ENCODE measurements at places on chromosomes 3 and 15.

- no peak for DNase-seq
These were observed 292.6 kb downstream of the LRRC3B start for GRCh38 chr3:26915208-26915607.

GRCh38 chr3:101381809-101382208 is 61.4 kb upstream of the IMPG2 start:
- DNase-seq, result peak; percentile 25

GRCh38 chr15:98077186-98077585 is 116.7 kb downstream of the ARRDC4 start:
- no peak for DNase-seq

- no peak for DNase-seq
These were observed 11.1 kb upstream of the PSTPIP1 start for GRCh38 chr15:76983590-76984375.

- DNase-seq, result no peak
These were observed 160.9 kb upstream of the MME start for GRCh38 chr3:154919226-154919625.

DNA sequence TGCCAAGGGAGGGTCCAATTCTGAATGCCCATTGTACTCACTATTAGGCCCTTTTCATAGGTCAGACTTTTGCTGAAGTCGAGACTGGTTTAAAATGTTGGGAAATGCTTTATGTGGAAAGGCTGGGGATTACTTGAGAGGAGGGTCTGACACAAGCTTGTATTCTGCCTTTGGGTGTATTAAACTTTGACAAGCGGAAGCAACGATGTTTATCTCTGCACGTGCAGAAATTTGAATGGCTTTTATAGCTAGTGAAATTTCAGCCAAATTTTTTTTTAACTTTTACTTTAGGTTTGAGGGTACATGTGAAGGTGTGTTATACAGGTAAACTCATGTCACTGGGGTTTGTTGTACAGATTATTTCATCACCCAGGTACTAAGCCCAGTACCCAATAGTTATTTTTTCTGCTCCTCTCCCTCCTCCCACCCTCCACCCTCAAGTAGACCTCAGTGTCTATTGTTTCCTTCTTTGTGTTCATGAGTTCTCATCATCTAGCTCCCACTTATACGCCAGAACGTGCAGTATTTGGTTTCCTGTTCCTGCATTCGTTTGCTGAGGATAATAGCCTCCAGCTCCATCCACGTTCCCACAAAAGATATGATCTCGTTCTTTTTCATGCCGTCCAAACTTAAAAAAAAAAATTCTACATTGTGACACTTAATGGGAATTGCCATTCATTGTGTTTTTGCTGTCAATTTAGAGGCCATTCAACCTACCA is 223.0 kb upstream of the BHLHE40 start:
- DNase-seq, result no peak

GRCh38 chr15:57322602-57323250 is 53.6 kb upstream of the CGNL1 start:
- no peak for DNase-seq

- DNase-seq, result peak; percentile 15
These were observed 169.7 kb upstream of the TMCO5A start for GRCh38 chr15:37764733-37765191.

DNA sequence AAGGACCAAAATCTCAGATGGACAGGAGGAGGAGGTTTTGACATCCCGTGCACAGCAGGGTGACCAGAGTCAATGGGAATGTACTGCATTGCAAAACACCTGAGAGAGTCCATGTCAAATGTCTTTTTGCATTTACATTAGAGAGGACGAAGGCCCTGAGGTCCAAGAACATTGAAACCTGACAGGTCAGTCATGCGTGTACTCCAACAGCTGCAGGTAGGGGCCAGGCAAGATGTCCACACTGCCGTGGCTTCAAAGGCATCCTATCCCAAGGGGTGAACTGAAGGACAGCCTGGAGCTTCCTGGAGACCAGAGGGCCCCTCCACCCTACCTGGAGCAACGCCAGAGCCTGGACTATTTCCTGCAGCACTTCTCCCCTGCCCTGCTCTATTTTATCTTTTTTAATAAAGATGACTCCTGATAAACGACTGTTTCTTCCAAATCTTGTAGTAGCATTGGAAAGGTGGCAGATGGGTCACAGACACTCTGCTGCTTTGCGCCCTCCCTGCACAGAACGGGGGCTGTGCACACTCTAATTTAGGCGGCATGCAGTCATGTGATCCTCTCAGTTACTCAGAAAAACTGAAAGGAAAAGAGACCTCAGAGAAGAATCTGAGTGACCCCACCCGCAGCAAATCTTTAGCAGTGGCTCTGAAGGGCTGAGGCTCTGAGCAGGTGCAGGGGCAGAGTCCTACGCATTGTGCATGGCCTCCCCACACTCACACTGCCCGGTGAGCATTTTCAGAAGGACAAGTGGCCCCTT is 68.2 kb downstream of the HMCES start:
- no peak for DNase-seq

- no peak for DNase-seq
These were observed 60.6 kb upstream of the ARNT2 start for GRCh38 chr15:80343554-80343992.

DNA sequence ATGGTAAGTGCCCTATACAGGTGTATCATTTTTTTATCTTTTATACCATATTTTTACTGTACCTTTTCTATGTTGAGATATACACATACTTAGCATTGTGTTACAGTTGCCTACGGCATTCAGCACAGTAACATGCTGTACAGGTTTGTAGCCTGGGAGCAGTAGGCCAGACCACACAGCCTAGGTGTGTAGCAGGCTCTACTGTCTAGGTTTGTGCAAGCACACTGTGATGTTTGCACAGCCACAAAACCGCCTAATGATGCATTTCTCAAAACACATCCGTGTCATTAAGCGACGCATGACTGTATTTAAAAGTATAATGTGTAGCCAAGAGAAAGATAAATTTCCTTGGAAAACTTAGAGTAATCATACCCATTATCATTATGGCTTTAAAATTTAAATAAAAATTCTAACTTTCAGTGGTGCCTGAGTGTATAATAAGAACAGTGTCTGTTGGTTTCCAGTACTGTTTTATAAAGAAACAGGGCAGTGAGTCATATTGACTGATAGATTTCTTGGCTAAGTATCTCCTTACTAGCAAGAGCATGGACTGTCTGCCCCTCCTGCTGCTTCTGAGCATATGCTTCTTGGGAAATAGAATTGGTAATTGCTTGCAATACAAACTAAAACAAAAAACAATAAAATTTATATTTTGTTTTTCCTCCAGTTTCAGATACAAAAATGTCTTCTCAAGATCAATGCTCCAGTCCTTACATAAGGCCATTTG is 18.3 kb downstream of the CALML4 start:
- no peak for DNase-seq

DNA sequence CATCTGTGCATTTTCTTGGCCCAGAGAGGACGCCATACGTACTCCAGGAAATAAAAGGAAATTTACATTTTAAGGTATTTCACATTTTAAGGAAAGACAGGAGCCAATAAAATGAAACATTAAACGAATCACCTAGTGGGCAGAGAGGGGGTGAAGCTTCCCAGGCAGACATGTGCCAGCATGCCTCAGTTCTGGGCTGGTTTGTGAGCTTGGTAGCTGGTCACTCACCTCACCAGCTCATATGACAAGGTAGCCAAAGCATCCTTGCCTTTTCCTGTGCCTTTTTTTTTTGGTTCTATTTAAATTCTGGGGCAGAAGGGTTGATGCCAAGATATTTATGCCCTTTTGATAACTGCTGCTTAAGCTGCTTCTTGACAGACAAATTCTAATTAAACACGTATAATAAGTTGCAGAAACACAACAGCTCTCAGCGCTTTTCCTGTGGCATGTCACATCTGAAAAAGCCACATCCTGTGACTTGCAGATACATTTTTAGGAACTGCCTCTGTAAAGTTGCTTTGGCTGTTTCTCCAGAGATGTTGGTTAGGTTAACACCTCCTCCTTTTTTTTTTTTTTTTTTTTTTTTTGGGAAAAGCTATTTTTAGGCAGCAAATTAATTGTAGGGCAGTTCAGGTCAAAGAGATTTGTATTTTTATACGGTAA is 218.6 kb downstream of the PDCD6IP start:
- no peak for DNase-seq

DNA sequence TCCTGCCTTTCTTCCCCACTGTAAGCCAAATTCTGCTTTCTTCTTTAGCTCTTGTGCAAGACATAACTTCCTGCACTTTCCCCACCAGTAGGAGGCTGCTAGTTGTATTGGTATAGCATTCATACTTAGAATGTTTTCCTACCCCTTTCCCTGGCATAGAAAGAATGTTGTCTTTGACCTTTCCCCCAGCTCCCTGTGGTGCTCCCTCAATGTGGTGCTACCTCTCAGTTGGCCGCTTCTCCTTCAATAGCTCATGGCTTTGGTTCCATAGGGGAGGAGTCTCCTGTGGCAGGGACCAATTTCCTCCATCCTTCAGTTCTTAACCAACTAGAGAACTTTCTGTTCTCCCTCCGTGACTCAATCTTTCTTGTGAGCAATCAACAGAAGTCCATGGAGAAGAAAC is 67.5 kb upstream of the AKAP13 start:
- DNase-seq, result peak; percentile 40

DNA sequence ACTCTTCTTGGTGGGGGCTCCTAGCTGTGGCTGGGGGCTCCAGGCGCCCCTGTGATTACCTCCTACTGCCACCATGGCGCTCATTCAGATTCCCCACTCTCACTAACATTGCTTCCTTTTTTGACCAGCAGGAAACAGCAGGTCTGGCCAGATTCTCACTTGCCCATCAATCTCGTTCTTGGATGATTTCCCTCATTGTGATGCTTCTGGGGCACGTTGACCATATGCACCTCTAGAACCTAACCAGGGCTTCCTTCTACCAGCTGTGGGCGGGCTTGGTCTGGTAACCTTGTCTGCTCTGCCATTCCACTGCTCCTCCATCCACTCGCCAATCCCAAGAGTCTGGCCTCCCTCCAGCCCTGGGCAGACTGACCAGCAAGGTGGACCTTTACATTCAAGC is 35.9 kb upstream of the PTPN23 start:
- no peak for DNase-seq

- DNase-seq, result no peak
These were observed 24.3 kb upstream of the MASP1 start for GRCh38 chr3:187315872-187316271.

- no peak for DNase-seq
These were observed 12.3 kb upstream of the CRBN start for GRCh38 chr3:3191675-3192285.

DNA sequence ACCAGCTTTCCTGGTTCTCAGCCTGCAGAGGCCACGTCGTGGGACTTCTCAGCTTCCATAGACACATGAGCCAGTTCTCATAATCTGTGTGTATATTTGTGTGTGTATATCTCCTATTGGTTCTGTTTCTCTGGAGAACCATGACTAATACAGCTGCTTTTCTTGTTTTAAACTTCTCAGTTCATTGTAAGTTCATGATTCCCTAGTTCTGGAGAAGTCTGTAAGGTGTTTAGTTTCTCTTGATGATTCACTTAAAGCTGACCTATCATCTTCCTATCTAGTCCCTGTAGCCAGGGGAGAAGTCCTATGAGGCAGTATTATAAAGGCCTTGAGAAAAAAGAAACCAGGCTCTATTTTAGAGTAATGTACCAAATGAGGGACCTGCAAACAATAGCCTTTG is 147.7 kb downstream of the RYR3 start:
- no peak for DNase-seq

DNA sequence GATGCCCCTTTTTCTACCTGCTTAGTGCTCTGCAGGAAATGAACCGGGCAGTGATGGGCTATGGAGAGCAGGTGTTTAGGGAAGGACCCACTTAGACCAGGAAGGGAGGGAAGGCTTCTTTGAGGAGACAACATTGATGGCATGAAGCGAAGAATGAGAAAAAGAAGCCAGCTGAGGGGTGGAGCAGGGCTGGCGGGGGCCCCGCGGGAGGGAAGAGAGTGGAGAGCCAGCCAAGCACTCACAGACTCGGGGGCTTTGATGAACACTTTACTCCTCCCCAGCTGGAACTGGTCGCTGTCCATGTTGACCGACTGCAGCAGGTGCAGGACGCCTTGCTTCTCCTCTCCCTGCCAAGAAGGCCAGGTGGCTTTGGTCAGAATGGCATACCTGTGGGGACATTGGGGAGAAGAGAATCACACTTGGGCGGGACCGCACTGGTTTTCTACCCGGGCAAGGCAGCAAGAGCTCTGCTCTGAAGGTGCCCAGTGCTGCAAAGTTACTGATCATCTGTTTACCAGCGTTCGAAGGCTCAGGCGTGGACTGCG is 28.4 kb upstream of the LDHAL6B start:
- DNase-seq, result no peak

GRCh38 chr3:49805367-49805782 is 2.3 kb downstream of the INKA1 start:
- no peak for DNase-seq

- no peak for DNase-seq
These were observed 6.1 kb upstream of the IMPDH2 start for GRCh38 chr3:49035281-49035680.

GRCh38 chr3:157752554-157752953 is 249.3 kb upstream of the VEPH1 start:
- no peak for DNase-seq

- no peak for DNase-seq
These were observed 483.2 kb upstream of the TBL1XR1 start for GRCh38 chr3:177680472-177680821.

GRCh38 chr15:91679447-91679846 is 174.1 kb upstream of the SLCO3A1 start:
- no peak for DNase-seq

DNA sequence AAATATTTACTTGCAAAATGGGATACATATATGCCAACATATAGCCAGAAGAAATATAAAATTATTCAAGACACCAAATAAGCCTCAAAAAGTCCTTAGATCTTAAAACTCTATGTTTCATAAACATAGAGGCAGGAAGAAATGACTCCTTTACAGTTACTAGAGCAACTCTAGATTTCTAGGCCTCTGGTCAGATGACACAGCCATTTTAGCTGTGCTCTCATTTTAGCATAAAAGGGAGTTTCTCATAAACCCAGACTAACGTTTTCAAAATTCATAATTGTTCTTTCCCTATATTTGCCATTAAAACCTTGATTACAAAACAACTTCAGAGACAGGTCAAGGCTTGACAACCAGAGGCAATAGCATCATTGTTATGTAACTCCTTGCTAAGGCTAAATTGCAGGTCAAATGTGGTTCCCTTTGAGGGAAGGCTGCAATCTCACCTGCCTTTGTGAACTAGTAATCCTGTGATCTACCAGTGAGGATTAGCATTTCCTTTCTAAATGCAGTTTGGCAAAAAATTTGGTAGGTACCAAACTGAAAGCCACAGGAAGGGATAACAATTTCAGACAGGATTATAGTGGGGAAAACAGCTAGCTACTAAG is 8.2 kb downstream of the THOC7 start:
- no peak for DNase-seq

GRCh38 chr3:71453822-71454511 is 129.6 kb downstream of the FOXP1 start:
- DNase-seq, result no peak

DNA sequence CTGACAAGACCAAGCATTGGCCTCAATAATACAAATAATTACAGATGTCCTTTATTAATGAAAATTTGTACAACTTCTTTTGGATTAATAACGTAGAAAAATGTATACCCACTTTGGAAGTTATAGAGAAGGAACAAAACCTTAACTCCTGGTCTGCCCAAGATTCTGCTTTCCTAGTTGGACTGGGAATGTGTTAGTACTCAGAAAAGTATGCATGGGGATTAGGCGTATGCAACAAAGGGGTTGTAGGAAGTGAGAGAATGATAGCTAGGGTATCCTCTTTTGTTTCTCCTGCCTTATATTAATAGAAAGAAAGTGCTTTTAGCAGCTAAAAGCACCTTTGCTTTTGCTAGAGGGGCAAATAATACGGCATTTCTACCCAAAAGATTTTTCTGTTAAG is 116.2 kb upstream of the LRRFIP2 start:
- no peak for DNase-seq
